Muscle of arm (tissue), 14 donors: ENCODE measurements at places on chromosomes 12 and 14.

DNA sequence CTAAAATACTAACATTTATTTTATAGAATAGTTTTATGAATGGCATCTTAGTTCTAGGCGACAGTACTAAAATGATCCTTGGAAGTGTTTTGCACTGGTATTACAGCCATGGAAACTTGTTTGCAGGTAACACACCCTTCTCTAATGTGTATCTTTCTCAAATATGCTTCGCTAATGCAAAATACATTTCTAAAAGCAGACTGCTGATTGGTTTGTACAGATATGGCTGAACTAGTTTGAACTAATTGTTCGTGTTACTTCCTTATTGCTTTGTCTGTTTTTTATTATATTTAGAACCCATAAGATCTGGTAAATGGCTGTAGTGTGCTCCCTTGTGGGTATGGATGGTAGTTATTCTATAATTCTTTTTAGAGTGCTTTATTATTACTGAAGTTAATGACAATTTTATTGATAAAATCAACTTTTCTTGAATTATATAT lies 53.0 kb downstream of the ATF7IP start:
- DNase-seq: no peak

- no peak for DNase-seq
Measured at GRCh38 chr14:73289308-73289707, 52.0 kb downstream of the PAPLN start.

- DNase-seq: no peak
Measured at GRCh38 chr12:57460468-57460784, 841 bp downstream of the GLI1 start.

DNA sequence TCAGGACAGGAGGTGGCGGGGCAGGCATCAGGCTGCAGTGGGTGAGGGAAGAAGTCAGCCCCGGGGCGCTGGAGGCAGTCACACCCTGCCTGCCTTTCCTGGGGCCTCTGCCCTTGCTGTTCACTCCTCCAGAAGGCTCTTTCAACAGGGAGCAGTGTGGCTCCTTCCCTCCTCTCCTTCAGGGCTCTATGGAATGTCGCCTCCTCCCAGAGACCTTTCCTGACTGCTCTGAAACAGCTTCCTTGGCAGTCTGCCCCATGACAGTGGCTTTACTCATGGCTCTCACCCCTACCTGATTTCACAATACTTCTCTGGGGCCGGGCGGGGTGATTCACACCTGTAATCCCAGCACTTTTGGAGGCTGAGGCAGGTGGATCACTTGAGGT lies 7.1 kb downstream of the RHOF start:
- DNase-seq: no peak

DNA sequence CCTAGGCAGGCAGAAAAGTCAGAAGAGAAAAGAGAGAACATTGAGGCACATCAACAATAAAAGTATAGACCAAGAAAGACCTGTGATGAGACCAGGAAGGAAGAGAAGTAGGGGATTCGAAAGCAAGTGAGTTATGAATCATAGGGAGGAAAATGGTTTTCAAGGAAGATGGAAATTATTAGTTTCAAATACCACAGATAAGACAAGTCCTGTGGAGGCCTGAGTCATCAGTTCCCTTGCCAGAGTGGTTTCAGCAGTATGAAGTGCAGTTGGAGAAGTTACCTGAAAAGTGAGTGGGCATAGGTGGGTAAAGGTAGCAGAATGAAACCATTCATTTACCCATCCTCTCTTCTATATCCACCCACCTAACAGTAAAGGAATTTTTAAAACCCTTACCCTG lies 25.2 kb upstream of the TSPAN8 start:
- no peak for DNase-seq

- no peak for DNase-seq
Measured at GRCh38 chr14:39860596-39861228, 428.5 kb upstream of the FBXO33 start.

GRCh38 chr12:124130691-124131591 lies 157.9 kb downstream of the ZNF664 start:
- DNase-seq: no peak

- no peak for DNase-seq
Measured at GRCh38 chr12:79844693-79845092, 90.2 kb downstream of the PPP1R12A start.

- DNase-seq: no peak
Measured at GRCh38 chr14:73696466-73697400, 17.5 kb downstream of the PNMA1 start.

- no peak for DNase-seq
Measured at GRCh38 chr14:74979029-74979428, 23.6 kb upstream of the PGF start.

DNA sequence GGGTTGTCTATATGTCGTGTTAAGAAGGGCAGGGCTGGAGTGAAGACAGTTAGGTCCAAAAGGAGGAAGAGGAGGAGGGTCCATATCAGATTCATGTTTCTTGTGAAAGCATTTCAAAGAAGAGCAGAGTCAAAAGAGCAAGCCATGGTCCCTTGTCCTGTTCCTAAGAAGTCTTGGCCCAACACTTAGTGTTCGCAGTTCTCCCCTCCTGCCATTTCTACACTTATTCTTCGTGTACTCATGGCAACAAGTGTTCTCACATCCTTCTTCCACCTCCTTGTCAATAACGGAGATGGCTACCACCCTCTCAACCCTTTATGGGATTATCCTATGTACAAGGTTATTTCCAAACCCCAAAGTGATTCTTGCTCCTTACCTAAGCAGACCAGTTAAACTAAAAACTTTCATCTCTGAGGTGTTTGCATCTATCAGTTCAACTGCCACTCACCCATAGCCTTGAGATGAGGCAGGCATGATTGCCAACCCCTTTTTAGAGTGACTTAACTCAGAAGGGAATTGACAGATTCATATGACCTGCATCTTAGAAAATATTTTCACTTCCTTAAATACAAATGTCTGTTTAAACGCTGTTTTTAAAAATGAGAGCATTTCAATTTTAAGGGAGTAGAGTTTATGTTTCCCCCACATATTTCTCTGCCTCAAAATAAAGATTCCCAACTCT lies 19.8 kb upstream of the RNASE2 start:
- no peak for DNase-seq

GRCh38 chr12:56110571-56110970 lies 5.9 kb upstream of the RPL41 start:
- no peak for DNase-seq

DNA sequence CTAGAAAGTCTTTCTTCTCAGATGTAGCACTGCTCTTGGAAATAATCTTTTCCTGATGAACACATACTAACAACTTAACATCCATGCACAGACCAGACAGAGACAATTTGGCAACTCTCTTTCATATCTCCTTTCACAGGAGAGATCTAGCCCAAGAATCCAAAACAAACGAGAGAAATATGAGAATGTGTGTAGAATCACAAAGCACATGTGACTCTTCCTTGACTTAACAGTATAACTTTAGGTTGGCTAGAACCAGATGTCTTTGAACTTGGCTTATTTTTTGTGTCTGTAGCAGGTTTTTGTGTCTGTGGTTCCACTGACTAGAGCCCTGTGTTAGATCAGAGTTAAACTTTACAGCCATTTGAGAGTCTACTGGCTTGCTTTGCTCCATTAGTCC lies 114.2 kb downstream of the STXBP6 start:
- no peak for DNase-seq

DNA sequence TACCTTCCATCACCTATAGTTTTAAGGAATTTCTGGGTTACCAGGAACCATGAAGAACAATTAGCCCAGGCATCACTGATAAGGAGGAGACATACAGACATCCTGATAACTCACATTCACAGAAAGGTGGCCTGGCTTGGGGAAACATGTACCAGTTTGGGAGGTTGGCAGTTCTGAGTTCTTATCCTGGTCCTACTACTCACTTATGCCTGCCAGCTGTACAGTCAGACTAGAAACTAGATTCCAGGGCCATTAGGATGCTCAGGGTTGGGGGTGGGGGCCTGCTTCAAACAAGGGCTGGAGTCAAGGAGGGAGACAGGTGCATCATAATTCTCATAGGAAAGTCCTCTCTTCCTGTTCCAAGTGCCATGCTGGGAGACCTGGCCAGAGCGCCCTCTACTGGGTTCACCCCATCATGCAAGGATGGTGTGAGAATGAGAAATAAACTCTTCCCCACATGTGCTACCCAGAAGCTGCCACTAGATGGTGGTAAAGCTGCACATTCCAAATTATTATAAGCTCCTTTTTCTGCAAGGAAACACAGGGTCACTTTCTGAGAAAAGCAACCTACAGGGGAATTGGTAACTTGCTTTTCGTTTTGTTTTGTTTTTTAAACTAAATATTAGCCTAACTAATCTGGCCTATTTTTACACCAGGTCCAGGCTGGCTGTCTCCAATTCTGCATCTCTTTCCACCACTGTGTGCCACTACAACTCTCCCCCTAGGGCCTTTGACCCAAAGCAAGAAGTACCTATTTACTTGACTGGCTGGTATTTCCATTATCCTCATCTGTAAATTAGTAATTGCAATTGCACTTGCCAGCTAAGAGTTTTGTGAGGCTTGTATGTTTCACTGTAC lies 14.5 kb downstream of the OAS2 start:
- peak; percentile 17 for DNase-seq

- DNase-seq: no peak
Measured at GRCh38 chr14:50920482-50921230, 23.6 kb downstream of the PYGL start.

- DNase-seq: no peak
Measured at GRCh38 chr12:123643911-123644310, 10.3 kb downstream of the GTF2H3 start.

GRCh38 chr12:34294671-34295365 lies 272.5 kb downstream of the ALG10 start:
- no peak for DNase-seq

DNA sequence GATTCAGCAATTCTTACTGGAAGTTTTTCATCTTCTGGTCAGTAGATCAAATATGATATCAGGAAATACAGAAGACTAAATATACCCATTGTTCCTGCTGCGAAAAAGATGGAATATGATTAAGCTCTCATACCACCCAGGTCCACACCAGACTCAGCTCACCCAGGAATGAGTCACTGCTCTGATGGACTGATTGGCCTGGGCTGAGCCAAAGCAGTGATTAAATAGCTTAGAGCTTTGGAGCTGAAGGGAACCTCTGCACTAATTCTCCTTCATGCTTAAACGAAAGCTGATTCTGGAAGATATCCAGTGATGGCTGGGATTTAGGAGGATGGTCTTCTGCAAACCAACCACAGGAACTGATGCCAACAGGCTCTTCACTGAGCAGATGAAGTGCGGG lies 62.0 kb upstream of the SYT1 start:
- DNase-seq: no peak

DNA sequence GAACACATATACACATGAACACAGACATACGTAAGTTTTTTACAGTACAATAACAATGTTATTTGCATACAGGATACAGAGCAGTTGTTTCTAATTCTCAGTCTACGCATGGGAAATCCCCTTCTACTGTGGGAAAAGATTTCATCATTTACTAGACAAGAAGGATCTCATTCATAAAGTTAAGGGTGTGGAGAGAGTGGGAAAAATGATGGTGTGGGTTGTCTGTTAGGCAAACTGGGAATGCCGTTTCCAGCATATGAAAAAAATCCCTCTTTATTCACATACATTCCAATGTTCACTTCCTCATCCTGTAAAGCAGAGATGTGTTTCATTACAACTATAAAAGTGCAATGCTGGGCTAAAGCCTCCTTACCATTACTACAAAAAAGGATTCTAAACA lies 120.9 kb downstream of the SINHCAF start:
- no peak for DNase-seq

DNA sequence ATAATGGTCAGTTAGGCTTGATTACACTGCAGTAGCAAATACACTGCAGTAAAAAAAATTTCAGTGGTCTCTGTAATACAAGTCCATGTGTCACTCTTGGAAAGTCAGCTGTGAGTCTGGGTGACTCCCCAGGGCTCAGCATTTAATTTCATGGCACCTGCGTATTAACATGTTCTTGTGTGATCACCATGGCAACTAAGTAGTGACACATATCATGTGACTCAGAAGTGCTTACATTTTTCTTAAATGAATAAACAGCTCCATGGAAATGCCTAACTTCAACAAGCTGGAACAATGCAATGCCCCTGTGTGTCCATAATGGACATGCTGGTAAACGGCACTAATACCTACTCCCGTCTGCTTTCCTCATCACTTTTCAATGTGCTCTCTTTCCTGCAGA lies 88.5 kb upstream of the ANO4 start:
- DNase-seq: no peak
